ENCODE measurements at places on chromosomes 6 and 20.

DNA sequence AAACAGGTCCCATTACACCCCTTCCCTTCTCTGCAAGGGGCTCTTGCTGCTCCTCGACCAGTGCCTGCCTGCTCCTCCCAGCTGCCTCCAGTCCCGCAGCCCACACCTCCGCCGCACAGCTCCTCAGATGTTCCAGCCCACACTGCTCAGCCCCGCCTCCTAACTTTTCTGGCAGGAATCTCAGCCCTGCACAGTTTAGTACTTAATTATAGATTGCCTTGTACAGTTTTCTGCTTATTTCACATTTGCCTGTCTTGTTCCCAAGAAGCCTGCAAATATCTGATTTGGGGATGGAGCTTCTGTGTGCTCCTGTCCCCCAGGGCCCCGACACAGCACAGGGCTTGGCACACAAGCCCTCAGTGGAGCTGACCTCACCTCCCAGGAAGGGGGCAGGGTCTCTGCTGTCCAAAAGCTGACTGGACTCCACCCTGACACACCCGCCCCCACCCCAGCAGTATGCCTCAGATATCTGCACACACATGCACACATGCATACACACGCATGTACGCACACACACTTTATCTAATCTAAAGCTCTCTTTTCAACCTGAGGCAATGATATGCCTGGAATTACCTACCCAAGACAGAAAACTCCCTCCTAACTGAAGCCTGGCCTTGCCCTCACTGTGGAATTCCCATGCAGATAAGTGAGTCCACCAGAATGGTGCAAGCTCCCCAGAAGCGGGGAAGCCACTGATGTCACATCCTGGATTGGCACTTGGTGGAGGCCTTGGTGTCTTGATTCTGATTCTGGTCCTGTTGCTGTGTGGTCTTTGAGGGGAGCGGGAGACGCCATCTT, 1.2 kb upstream of the PNPLA1 start:
- DNase-seq, result no peak

- no peak for DNase-seq
Measured at GRCh38 chr20:17645546-17646208, 36.4 kb downstream of the RRBP1 start.

DNA sequence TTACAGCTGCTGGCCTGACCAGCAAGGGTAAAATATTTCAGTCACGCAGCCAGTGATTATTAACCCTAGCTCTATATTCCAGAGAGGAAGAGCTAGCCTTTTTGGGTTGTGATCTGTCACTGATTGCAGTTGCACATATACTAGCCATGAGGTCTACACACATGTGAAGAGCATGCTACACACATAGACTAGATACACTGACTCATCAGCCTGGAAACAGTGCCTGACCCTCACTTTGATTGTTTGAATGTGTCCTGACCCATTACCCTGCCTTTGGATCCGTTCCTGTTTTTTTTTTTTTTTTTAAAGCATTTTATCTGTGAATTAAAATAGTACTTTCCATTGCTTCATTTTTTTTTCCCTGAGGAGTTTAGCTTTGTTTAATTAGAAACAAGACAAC, 50.8 kb downstream of the ESR1 start:
- DNase-seq, result no peak

- DNase-seq, result peak; percentile 99
Measured at GRCh38 chr20:38748097-38748860, at the start of gene ACTR5. Gene ACTR5, plus strand, starts transcription at chr20:38748460. Its CDS starts 19 bp downstream, at chr20:38748479.

DNA sequence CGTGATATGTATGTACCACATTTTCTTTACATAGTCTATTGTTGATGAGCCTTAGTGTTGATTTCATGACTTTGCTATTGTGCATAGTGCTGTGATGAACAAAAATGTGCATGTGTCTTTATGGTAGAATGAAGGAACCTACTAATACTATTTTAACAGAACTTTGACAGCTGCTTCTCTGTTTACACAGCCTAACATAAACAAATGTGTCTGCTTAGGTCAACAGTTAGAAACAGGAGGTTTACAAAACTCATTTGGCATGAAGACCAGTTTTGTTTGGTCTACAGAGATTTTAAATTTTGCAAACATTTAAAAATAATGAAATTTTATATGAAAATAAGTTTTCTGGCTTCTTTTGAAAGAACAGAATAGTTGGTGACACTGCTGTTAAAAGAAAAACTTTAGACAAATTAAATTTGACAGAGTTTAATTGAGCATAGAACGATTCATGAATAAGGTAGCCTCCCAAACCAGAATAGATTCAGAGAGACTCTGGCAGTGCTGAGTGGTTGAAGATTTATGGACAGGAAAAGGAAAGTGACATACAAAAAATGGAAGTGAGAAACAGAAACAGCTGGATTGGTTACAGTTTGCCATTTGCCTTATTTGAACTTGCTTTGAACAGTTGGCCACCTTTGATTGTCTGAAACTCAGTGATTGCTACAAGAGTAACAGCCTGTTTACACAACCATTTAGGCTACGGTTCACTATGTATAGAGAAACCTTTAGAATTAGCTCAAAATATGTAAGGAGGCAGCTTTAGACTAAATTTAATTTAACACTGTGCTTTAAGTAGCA, 715.8 kb upstream of the HS3ST5 start:
- DNase-seq, result no peak

DNA sequence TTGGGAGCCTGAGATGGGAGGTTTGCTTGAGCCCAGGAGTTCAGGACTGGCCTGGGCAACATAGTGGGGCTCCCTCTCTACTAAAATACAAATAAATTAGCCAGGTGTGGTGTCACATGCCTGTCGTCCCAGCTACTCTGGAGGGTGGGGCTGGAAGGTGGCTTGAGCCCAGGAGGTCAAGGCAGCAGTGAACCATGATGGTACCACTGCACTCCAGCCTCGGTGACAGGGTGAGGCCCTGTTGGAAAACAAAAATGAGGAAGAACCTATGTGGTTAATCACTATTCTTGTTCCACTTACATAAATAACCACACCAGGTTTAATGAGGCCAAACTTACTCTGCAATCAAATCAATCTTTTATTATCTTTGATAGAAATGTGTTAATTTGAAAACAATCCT, 5.4 kb downstream of the PPDPF start:
- DNase-seq, result no peak

Data from stimulated activated CD4-positive, alpha-beta T cell treated with anti-CD3 and anti-CD28 coated beads, Interleukin-4, amount 100 ng/mL, for 1 hour (primary cell).